ENCODE measurements at places on chromosomes 12 and 14. TPM values are rescaled to one million over a fixed set of nuclear protein-coding genes. Genes with fewer than 3 reads are reported as not detected.

The RAB15 gene
- total RNA-seq: 6.5 TPM

The PTGDR gene
- 0.12 TPM for total RNA-seq

The B3GNT4 gene
- total RNA-seq: not detected

The COQ5 gene
- 11.5 TPM for total RNA-seq

The TAC3 gene
- total RNA-seq: not detected

The MRPL51 gene
- total RNA-seq: 40.5 TPM

The CCDC177 gene
- total RNA-seq: not detected

The KRT6A gene
- total RNA-seq: not detected

The ZFYVE26 gene
- total RNA-seq: 27.4 TPM

The PLCZ1 gene
- total RNA-seq: not detected

The CDKL1 gene
- total RNA-seq: 5.7 TPM

The KRT7 gene
- total RNA-seq: not detected

The GPR137C gene
- 0.22 TPM for total RNA-seq

The NANOG gene
- total RNA-seq: not detected

The TGM1 gene
- total RNA-seq: 4.0 TPM

The KLRD1 gene
- 0.20 TPM for total RNA-seq

The RIPK3 gene
- 41.2 TPM for total RNA-seq

The MANSC1 gene
- 0.22 TPM for total RNA-seq

The SLC25A47 gene
- total RNA-seq: not detected

The MYF6 gene
- total RNA-seq: not detected

The AREL1 gene
- total RNA-seq: 47.0 TPM

All from CD4-positive, CD25-positive, alpha-beta regulatory T cell (primary cell).